Epithelial cell of proximal tubule (primary cell): ENCODE measurements at places on chromosomes 5 and 9.

DNA sequence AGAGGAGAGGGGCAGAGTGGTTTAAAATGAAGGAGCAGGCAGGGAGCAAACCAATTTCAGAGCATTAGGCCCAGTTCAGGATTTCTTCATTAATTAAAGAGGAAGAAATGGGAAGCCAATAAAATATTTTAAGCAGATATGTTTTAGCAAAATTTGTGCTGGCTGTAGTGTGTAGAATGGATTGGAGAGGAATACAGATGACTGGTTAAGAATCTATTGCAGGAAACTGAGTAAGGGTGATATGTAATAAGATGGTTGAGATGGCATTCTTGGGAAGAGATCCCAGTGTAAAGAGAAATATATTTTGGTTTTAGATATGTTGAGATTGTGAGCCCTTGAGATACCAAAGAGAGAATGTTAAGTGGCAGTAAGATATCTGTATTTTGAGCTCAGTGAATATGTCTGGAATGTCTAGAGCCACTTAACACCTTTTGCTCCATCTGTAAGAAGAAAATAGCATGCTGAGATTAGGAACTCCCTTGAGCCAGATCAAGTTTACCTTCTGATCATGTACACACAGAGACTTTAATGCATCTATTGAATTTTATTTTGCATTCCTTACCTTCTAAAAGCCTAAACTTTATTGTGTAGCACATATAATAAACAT, 79.5 kb upstream of the SLC27A6 start:
- no peak for DNase-seq

DNA sequence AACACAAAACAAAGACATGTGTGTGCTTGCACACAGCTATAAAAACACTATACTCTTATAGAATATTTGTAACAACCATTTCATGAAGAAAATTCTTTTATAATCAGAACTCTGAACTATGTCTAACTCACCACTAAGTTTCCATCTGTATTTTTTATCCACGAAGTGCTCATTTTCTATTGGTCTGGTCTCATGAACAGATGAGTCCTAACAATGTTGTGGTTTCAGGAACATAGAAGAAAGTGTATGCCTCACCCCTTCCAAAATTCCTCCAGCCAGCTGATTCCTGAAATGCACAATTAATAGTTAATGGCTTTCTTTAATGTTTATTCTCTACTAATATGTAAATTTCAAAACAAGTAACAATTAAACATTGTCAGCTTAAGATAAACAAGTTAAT, 325.3 kb upstream of the GRAMD2B start:
- no peak for DNase-seq

GRCh38 chr5:95163079-95163478, 121.8 kb downstream of the MCTP1 start:
- DNase-seq: no peak

GRCh38 chr9:91604451-91605179, 181.0 kb upstream of the NFIL3 start:
- no peak for DNase-seq

DNA sequence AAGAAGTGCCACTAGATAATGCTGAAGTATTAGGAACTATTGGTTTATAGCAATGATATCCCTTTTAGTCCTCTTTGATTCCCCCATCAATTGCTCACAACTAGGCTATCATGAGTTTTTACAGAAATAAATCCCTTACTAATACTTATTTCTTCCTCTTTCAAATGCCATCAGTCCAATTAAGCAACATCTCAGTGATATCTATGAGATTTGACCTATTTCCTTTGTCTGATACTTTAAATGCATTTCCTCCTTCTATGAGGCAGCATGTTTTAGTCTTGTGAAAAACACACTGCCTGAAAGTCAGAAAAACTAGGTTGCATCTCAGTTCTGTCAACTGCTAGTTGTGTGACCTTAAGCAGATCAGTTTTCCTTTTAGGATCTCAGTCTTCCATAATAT, 101.6 kb downstream of the FBXW11 start:
- no peak for DNase-seq
